ENCODE measurements at places on chromosomes 7 and 10.

DNA sequence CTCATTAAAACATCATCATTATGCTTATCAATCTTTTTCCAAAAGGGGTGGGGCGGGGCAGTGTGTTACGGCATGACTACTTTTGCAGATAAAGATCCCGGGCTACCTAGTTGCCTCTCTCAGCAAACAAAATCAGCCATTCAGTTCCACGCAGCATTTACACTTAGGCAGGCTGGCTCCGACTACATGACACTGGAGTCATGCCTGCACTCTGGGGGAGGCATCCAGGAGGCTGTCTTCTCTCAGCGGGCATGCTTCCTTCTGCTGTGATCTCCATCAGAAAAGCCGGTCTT lies 193.9 kb upstream of the TCF7L2 start:
- DNase-seq: no peak

- DNase-seq: no peak
These were observed 531.3 kb upstream of the MKI67 start for GRCh38 chr10:128657548-128657947.

GRCh38 chr7:140260352-140261104 lies 83.7 kb upstream of the KDM7A start:
- no peak for DNase-seq

DNA sequence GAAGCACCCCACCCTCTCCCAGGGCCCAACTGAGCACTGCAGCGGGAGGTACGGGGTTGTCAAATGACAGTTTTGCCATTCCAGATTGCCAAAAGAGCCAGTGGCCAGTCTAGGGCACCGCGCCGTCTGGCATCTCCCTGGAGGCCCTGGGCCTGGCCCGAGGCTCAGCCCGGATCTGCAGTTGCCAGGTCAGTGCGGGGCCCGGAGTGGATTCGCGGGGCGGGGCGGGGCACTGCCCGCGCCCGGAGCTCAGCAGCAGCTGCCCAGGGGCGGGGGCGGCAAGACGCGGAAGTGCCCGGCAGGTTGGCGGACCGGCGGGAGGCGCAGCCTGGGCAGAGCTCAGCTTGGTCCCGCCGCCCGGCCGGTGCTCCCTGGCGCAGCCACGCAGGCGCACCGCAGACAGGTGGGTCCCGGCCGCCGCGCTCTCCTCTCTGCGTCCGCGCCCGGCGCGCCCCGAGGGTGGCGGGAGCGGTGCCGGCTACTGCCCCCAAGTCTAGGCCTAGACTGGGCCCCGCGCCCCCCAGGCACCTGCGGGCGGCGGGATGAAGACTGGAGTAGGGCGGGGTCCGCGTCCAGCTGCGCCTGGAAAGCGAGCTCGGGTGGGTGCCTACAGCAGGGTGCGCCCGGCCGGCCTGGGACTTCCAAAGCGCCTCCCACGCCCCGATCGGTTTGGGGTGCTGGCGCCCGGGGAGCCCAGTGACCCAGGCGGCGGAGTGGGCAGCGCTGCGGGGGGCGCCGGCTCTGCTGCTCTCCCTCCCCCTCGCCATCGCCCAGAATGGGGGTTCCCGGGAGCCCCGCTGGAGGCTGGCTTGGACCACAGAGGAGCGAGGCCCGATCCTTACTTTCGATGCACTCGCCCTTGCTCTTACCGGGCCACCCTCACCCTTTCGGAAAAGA lies at the start of gene IRF5:
IRF5 (plus strand) TSS at position 281 of the 897 bp plus-strand sequence. CDS start 4,155 bp downstream, outside the sequence.
- no peak for DNase-seq

Measured in fibroblast of the aortic adventitia (primary cell).